Activated T-helper 2 cell treated with anti-CD3 and anti-CD28 coated beads, Interferon-gamma antibody, Interleukin-2, Interleukin-4, amounts not matched to agents 10 μg/mL and 5 μg/mL and 100 μg/mL, durations not matched to agents 14 hours and 24 hours and 36 hours (primary cell): ENCODE measurements at places on chromosomes 12 and 14. TPM values are rescaled to one million over a fixed set of nuclear protein-coding genes. Genes with fewer than 3 reads are reported as not detected.

The ADGRD1 gene
- 7.7 and 8.4 TPM in 2 replicates for total RNA-seq

The USP5 gene
- total RNA-seq, result 133 and 134 TPM in 2 replicates

DNA sequence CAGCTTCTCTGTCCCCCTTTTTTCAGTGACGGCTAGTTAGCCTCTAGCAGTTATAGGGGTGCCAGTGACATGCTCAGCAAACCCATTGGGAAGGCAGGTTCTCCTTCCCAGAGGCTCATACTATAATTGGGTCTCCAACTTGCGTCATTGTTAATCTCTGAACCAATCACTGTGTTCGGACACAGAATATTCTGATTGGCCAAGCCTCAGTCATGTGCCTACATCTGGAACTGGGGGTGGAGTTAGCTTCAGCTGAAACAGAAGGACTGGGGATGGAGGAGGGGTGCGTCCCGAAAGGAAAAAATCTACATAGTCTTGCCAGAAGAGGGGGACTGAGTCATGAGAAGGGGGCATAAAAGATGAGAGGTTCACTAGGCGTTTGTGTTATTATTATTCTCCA is 165.6 kb downstream of the SUDS3 start:
- no peak overlapping the region for H3K4me3 ChIP-seq
- no peak overlapping the region for H3K27ac ChIP-seq
- no peaks in the 10 kb centered on the region for H3K27me3 ChIP-seq
- H3K36me3 ChIP-seq, result no peaks in the 10 kb centered on the region
- DNase-seq, result no peak
- H3K4me1 ChIP-seq, result no peaks in the 10 kb centered on the region

GRCh38 chr12:89344043-89344861 is 8.0 kb downstream of the DUSP6 start:
- peak overlapping the region; percentile 20 for H3K27ac ChIP-seq
- H3K4me1 ChIP-seq, result peaks cover 83% of the 10 kb centered on the region
- peaks cover 62% of the 10 kb centered on the region for H3K36me3 ChIP-seq
- H3K27me3 ChIP-seq, result no peaks in the 10 kb centered on the region
- DNase-seq, result no peak

- peak; percentile 0 for DNase-seq
- H3K27me3 ChIP-seq, result peaks cover 40% of the 10 kb centered on the region
- H3K4me3 ChIP-seq, result no peak overlapping the region
- no peaks in the 10 kb centered on the region for H3K36me3 ChIP-seq
Measured at GRCh38 chr14:99688210-99688581, 4.1 kb downstream of the CYP46A1 start.

DNA sequence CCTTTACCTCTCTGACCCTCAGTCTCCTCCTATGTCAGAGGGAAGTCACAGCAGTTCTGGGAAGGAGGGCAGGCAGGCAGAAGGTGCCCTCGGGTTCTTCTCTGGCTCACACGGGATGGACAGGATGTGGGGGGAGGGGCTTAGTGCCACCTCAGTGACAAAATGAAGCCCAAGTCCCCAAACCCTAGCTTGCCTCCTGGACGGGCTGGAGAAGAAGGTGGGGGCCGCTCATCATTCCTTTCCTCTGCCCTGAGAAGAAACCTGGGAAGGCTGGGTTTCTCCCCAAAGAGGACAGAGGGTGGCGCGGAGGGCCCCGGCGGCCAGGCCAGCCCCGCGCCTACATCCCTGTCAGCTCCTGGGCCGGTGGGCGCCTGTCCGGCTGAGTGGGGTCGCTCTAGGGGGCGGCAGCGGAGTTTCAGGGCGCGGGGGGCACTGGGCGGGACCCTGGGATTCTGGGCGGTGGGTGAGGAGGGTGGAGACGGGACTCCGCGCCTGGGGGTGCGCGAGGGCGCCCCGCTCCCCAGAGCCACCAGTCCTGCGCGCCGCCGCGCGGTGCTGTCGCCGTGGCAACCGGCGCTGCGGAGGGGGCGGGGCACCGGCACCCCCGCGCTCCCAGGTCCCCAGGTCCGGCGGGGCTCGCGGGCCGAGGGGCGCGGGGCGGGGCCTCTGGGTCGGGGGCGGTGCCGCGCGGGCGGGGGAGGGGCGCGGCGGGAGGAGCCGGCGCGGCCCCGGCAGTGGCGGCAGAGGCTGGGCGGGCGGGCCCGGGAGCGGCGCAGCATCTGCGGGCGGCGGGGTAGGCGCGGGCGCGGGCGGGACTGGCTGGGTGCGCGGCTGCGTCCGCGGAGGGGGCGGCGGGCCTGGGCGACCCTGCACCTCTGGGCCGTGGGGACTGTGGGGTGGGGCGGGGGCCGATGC is at the start of gene TMEM121:
Gene TMEM121, plus strand, starts transcription at position 723 of the 915 bp plus-strand sequence. CDS start 2,252 bp downstream, outside the sequence.
- H3K27ac ChIP-seq, result peak within 1 kb of the TSS; percentile 38
- H3K4me3 ChIP-seq, result peak within 1 kb of the TSS; percentile 71
- H3K27me3 ChIP-seq, result peaks cover 27% of the 10 kb centered on the region

DNA sequence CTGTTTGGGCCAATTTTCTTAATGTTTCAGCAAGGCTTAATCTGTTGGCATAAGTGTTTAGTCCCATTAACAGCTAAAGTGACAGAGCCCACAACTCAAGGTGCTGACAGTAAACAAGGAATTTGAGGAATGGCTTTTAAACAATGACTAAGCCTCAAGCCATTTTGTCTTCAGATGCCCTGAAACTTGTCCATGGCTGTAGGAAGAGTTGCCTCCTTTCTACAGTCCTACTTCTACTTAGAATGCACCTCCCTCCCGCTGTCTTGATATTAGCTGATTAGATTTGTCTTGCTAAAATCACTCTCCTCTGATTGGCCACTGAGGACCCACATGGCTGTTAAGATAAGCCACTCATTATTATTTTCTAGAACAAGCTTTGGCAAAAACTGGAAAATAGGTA is 188.4 kb upstream of the OTX2 start:
- no peak overlapping the region for H3K4me3 ChIP-seq
- no peaks in the 10 kb centered on the region for H3K27me3 ChIP-seq
- no peaks in the 10 kb centered on the region for H3K36me3 ChIP-seq
- H3K4me1 ChIP-seq, result no peaks in the 10 kb centered on the region
- no peak overlapping the region for H3K27ac ChIP-seq

- peaks cover 1% of the 10 kb centered on the region for H3K4me1 ChIP-seq
- no peak for DNase-seq
- no peaks in the 10 kb centered on the region for H3K36me3 ChIP-seq
- H3K27ac ChIP-seq, result no peak overlapping the region
- no peak overlapping the region for H3K4me3 ChIP-seq
Measured at GRCh38 chr12:130863298-130863697, 8.6 kb upstream of the RAN start.

DNA sequence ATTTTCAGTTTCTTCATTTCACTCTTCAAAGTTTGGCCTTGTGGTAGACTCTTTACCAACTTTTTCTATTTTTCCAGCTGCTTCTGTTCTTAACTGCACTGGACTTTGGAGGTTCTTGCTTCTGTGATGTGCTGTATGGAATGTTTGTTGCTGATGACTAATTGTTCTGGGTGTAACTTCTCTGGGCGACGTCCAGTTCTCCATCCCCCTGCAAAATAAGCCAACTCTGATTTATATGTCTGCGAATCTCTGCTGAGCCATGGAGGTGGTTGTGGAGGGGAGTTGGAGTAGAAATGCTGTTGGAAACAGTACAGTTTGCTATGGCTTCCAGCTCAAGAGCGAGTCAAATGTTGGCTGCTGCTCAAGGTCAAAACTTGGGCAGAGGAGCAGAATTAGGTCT is 113.9 kb upstream of the DYRK2 start:
- H3K4me3 ChIP-seq, result no peak overlapping the region
- DNase-seq, result no peak
- H3K4me1 ChIP-seq, result no peaks in the 10 kb centered on the region
- no peaks in the 10 kb centered on the region for H3K36me3 ChIP-seq

GRCh38 chr12:3964439-3964838 is 91.2 kb upstream of the PARP11 start:
- no peaks in the 10 kb centered on the region for H3K27me3 ChIP-seq
- H3K27ac ChIP-seq, result no peak overlapping the region
- H3K4me3 ChIP-seq, result no peak overlapping the region
- no peak for DNase-seq

DNA sequence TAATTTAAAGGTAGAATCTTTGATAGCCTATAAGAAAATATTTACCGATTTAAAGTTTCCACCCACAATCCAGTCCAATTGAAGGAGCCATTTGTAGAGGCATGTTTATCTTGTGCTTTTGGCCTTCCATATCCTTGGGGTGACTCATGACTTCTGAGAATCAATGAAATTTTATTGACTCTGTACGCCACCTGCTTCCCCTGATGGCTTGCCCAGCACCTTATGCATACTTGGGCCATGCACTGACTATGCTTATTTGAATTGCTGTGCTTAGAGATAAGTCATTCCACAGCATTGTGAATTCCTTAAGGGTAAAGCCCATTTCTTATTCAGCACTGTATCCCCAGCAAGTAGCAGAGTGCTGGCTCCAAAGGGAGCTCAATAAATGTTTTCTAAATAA is 954.8 kb upstream of the SEL1L start:
- no peak for DNase-seq
- no peaks in the 10 kb centered on the region for H3K4me1 ChIP-seq
- H3K27ac ChIP-seq, result no peak overlapping the region
- H3K4me3 ChIP-seq, result no peak overlapping the region
- no peaks in the 10 kb centered on the region for H3K27me3 ChIP-seq
- no peaks in the 10 kb centered on the region for H3K36me3 ChIP-seq
